ENCODE measurements at places on chromosomes 3 and 15.

GRCh38 chr3:132180337-132180791, 136.8 kb upstream of the ACP3 start:
- H3K27me3 ChIP-seq, result no peaks in the 10 kb centered on the region
- no peaks in the 10 kb centered on the region for H3K4me1 ChIP-seq
- no peak for DNase-seq
- no peak overlapping the region for H3K4me3 ChIP-seq

DNA sequence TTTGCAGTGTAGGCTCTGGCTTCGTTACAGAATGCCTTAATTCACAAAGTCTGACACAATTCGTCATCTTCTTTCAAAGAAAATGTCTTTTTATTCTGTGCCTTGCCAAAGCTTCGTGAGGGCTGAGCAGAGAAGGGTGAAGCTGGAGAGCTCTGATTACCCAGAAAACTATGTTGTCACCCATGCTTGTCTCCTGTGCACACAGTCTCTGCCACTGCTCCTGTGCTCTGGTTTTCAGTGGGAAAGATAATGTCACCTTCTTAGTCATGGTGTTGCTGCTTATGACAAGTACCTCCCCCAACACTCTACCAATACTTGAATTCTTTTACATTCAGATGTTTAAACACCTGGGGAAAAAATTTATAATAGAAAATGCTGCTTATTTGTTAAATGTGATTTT, 509.2 kb upstream of the GRM7 start:
- no peaks in the 10 kb centered on the region for H3K36me3 ChIP-seq
- H3K27me3 ChIP-seq, result no peaks in the 10 kb centered on the region
- H3K4me3 ChIP-seq, result no peak overlapping the region
- no peaks in the 10 kb centered on the region for H3K4me1 ChIP-seq
- no peak overlapping the region for H3K27ac ChIP-seq
- DNase-seq, result no peak

DNA sequence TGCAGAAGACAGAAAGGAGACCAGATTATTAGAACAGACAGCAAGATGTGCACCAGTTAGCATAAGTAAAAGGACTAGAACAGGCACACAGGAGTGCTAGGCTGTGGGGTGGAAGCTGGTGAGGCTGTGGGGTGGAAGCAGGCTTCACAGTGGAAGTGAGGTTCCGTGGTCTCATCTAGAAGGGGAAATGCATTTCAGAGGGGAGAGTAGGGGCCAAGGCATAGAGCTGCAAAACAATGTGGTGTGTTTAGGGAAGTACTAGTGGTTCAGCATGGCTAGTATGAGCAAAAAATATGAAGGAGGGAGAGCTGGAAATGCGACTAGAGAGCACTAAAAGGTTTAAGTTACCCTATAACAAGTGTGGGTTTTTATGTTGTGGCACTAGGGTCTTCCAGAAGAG, 6.5 kb downstream of the POPDC2 start:
- no peak overlapping the region for H3K27ac ChIP-seq
- H3K27me3 ChIP-seq, result no peaks in the 10 kb centered on the region
- no peak for DNase-seq
- no peak overlapping the region for H3K4me3 ChIP-seq
- peaks cover 4% of the 10 kb centered on the region for H3K4me1 ChIP-seq

DNA sequence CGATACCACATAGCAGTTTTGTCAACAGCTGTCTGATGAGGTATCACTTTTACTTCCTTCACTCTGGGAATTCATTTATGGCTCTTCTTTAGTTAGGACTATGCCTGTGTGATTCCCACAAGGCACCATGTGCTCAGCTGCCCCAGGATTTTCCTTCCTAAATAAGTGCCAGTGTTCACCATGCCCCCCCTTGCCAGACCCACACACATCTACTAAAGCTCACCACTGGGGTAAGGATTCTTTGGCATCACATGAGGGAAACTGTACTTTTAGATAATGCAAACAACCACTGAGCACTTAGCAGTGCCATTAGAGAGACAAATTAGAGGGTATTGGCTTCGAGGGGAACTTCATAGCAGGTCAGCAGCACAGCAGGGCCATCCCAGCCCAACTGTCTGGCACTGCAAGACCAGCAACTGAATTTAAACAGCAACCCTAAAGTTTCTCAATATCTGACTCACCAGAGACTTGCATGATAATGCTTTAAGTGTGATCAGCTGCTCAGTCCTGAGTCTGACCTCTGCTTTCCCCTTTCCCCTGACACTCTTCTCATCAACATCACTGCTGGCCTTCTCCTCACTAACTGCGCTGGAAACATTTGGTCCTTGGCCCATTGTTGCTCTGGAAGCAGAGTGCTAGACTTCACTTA, 114.3 kb downstream of the STAC start:
- H3K36me3 ChIP-seq, result peaks cover 7% of the 10 kb centered on the region
- H3K27ac ChIP-seq, result no peak overlapping the region
- no peaks in the 10 kb centered on the region for H3K4me1 ChIP-seq
- H3K4me3 ChIP-seq, result no peak overlapping the region

All from ascending aorta (tissue), 2 donors.